ENCODE measurements at places on chromosomes 2 and 18. TPM values are rescaled to one million over a fixed set of nuclear protein-coding genes. Genes with fewer than 3 reads are reported as not detected.

DNA sequence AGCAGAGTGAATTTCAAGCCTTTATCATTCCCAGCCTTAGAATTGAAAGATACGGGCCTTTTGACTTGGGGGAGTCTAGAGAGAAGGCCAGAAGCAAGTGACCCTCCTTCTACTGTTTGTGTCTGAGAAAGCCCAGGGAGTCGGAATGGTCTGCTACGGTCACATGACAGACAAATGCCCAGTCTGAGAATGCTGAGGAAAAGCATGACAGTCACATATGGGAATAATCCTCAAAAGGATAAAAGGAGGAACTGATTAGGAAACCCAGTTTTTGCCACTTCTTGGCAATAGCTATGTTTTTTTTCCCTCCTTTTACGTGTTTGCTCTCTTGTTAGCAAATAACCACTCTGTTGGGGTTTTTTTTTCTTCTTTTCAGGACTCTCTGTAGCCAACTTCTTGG, 38.1 kb upstream of the HNRNPA3 start:
- no peaks in the 10 kb centered on the region for H3K27me3 ChIP-seq
- no peak for DNase-seq
- H3K4me3 ChIP-seq = no peak overlapping the region

GRCh38 chr18:1011349-1011748, 106.7 kb downstream of the ADCYAP1 start:
- no peaks in the 10 kb centered on the region for H3K36me3 ChIP-seq
- DNase-seq = no peak
- no peak overlapping the region for H3K27ac ChIP-seq
- no peak overlapping the region for H3K4me3 ChIP-seq

GRCh38 chr2:112156152-112156986, 18.2 kb downstream of the FBLN7 start:
- H3K36me3 ChIP-seq = peaks cover 6% of the 10 kb centered on the region
- H3K27me3 ChIP-seq = no peaks in the 10 kb centered on the region
- DNase-seq = peak; percentile 42
- H3K27ac ChIP-seq = no peak overlapping the region
- H3K4me1 ChIP-seq = no peaks in the 10 kb centered on the region
- H3K4me3 ChIP-seq = no peak overlapping the region

DNA sequence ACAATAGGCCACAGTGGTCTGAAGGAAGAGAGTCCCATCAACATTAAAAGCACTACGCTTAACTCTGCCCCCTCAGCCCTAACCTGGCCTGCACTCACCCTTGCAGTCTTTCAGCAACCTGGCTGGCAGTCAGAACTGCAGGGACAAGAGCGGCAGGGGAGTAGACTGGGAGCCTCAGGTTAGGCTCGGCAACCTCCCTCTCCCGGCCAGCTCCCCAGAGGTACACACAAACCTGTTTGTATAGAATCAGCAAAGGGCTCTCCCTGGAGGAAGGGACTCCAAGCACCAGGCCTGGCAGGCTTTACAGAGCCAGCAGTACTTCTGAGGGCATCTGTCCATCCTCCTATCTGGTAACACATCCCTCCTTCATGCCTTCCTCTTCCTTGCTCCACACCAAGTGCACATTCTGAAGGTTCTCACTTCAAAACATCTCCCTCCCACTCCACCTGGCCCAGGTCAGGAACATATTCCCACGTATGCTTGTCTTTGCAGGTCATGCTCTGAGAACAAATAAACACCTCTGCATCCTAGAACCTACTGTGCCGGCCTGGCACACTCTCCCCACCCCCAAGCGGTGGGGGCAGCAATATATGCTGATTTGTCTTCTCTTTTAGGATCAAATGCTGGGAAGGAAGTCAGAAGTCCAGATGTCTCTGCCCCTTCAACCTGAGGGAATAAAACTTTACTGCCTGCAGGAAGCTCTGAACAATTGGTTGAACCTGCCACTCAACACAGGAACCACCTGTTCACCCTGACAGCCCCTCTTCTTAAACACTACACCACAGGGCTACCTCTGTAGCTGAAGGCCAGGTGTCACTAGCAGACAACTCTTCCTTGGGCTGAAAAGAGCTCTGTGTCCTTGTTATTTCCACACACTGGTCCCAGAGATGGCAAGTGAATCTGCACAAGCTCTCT, 12.6 kb upstream of the SFXN5 start:
- peaks cover 38% of the 10 kb centered on the region for H3K36me3 ChIP-seq
- no peak for DNase-seq
- peaks cover 8% of the 10 kb centered on the region for H3K4me1 ChIP-seq

GRCh38 chr2:240629968-240630770, 4.9 kb downstream of the GPR35 start:
- no peaks in the 10 kb centered on the region for H3K36me3 ChIP-seq
- H3K4me3 ChIP-seq = no peak overlapping the region
- DNase-seq = no peak
- H3K27me3 ChIP-seq = no peaks in the 10 kb centered on the region
- H3K4me1 ChIP-seq = no peaks in the 10 kb centered on the region

DNA sequence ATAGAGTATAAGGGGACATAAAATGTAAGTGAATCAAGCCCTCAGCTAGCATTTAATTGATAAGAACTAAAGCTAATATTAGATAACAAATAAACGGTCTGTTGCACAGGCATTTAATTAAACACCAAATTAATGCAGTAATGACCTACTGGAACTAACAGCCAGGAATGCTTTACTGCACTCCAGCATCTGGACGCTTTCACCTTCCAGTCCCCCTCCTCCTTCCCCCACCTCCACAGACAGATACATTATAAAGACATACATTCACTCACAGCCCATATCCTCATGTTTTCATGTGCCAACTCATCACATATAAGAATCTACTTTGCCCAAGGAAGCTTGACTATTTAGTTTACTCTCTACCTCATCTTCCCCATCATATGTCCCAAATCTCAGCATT, 337.4 kb upstream of the PIK3C3 start:
- H3K27me3 ChIP-seq = peaks cover 23% of the 10 kb centered on the region
- H3K4me1 ChIP-seq = no peaks in the 10 kb centered on the region
- no peaks in the 10 kb centered on the region for H3K36me3 ChIP-seq
- DNase-seq = no peak
- H3K27ac ChIP-seq = no peak overlapping the region

IDH1 gene
- 122 TPM for total RNA-seq

DNA sequence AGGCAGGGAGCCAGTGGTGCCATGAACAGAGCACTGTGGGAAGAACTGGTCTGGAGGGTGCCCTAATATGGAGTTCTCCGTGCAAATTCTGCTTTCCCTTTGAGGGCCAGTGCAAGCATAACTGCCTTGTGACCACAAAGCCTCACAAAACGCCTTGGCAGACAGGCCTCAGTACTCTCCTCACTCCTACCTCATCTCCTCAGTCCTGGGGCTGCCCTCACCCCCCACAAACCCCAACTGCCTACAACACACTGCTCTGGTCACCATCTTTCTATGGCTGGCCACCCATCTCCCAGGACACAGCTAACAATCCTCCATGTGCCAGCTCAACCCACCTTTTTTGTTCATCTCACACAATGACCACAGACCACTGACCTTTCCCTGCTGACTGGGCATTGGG, 8.9 kb downstream of the COX5B start:
- no peaks in the 10 kb centered on the region for H3K4me1 ChIP-seq
- no peak overlapping the region for H3K4me3 ChIP-seq
- DNase-seq = no peak
- no peaks in the 10 kb centered on the region for H3K27me3 ChIP-seq

DNA sequence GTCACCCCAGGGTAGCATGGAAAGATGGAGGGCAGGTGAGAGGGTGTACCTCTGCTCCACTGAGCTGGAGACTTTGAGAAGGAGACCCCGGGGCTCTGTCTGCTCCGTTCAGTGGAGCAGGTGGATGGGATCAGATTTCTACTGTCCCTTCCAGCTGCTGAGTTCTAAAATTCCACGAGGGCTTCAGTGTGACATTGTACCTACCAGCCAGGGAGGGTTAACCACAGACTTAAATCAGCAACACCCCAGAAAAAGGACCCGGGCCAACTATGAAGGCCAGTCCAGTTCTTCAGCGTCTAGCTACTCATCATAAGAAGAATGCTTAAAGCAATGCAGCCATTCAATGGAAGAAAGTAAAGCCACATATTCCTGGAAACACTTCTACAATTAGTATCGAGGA, 23.8 kb downstream of the STAT1 start:
- H3K27me3 ChIP-seq = no peaks in the 10 kb centered on the region
- DNase-seq = no peak
- H3K4me1 ChIP-seq = no peaks in the 10 kb centered on the region
- no peak overlapping the region for H3K4me3 ChIP-seq
- H3K36me3 ChIP-seq = peaks cover 75% of the 10 kb centered on the region

GRCh38 chr2:149860276-149860921, 272.8 kb upstream of the MMADHC start:
- H3K4me1 ChIP-seq = no peaks in the 10 kb centered on the region
- H3K36me3 ChIP-seq = no peaks in the 10 kb centered on the region
- H3K27me3 ChIP-seq = no peaks in the 10 kb centered on the region
- H3K4me3 ChIP-seq = no peak overlapping the region
- no peak for DNase-seq

HES6 gene
- 19.7 TPM for total RNA-seq

GRCh38 chr2:223306371-223306770, 254.4 kb downstream of the KCNE4 start:
- no peak overlapping the region for H3K4me3 ChIP-seq
- H3K4me1 ChIP-seq = no peaks in the 10 kb centered on the region
- H3K27me3 ChIP-seq = no peaks in the 10 kb centered on the region

GRCh38 chr18:74510770-74511095, 14.6 kb downstream of the CNDP2 start:
- DNase-seq = no peak
- H3K4me3 ChIP-seq = no peak overlapping the region
- peaks cover 85% of the 10 kb centered on the region for H3K36me3 ChIP-seq
- H3K27ac ChIP-seq = no peak overlapping the region

- H3K27me3 ChIP-seq = no peaks in the 10 kb centered on the region
- no peak for DNase-seq
- peaks cover 6% of the 10 kb centered on the region for H3K36me3 ChIP-seq
- no peak overlapping the region for H3K27ac ChIP-seq
- no peak overlapping the region for H3K4me3 ChIP-seq
Observed at GRCh38 chr2:160484859-160485520, 8.6 kb downstream of the RBMS1 start.

DNA sequence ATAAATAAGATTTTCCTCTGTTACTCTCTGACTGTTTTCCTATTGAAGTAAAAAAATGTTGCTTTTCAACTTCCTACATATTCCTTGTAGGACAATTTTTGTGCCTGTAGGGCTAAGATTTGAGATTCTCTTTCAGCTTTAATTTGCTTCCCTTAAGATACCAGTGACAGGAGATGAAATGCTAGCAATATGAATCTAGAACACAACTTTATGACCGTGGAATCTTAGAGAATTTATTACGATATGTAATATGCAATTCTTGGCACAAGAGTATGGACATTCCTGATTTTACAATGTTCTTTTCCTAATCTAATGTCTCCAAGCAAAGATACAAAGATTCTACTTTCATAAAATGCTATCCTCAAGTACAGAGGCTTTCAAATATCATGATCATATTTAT, 180.9 kb downstream of the KCNE4 start:
- H3K27me3 ChIP-seq = no peaks in the 10 kb centered on the region
- peaks cover 4% of the 10 kb centered on the region for H3K36me3 ChIP-seq
- no peak overlapping the region for H3K27ac ChIP-seq

SETBP1 gene
- 4.8 TPM for total RNA-seq

- no peaks in the 10 kb centered on the region for H3K4me1 ChIP-seq
- no peak overlapping the region for H3K27ac ChIP-seq
- no peak overlapping the region for H3K4me3 ChIP-seq
- DNase-seq = no peak
Observed at GRCh38 chr2:238103465-238104225, 3.5 kb downstream of the ESPNL start.

ZNF385B gene
- not detected for total RNA-seq

DNA sequence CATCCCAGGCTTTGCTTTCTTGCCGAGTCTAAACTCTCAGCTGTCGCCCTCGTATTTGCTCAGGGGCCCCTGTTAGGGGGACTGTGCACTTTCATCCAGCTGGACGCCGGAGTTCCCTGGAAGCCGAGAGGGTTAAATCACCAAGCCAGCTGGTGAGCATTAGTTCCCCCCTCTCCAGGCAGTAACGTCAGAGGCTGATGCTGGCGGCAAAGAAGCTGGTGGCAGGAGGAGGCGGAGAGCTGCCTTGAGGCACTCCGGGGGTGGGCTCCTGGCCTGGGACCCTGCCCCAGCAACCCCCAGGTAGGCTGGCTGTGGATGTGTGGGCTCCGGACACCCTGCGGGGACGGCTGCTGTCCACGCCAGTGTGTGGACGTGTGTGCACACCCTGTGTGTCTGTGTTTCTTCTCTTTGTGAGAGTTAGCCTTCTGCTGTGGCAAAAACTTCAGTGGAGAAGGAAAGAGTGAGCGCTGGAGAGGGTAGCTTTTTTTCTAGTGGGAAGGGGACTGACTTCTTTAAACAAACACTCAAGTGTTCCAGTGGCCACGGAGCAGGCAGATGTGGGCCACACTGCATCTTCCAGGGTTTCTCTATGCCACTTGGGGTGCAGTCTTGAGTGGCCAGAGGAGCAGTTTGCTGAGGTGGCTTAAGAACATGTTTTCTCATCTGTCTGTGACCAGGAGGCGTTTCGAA, 84.7 kb downstream of the GLI2 start:
- H3K27ac ChIP-seq = no peak overlapping the region
- H3K4me1 ChIP-seq = peaks cover 6% of the 10 kb centered on the region
- H3K27me3 ChIP-seq = no peaks in the 10 kb centered on the region
- H3K36me3 ChIP-seq = no peaks in the 10 kb centered on the region
- H3K4me3 ChIP-seq = no peak overlapping the region
- no peak for DNase-seq

HOXD12 gene
- total RNA-seq = not detected
